ENCODE measurements at places on chromosomes 2 and 18.

- no peak for DNase-seq
Measured at GRCh38 chr18:10414293-10414842, 40.1 kb upstream of the APCDD1 start.

GRCh38 chr2:144152817-144153271, 367.1 kb downstream of the ZEB2 start:
- no peak for DNase-seq

- no peak for DNase-seq
Measured at GRCh38 chr2:210188755-210189154, 17.5 kb upstream of the KANSL1L start.

- no peak for DNase-seq
Measured at GRCh38 chr2:168970711-168971233, 60.4 kb downstream of the ABCB11 start.

GRCh38 chr2:21559351-21559750, 435.6 kb downstream of the TDRD15 start:
- no peak for DNase-seq

- DNase-seq = no peak
Measured at GRCh38 chr2:64938607-64939285, 50.5 kb upstream of the SLC1A4 start.

DNA sequence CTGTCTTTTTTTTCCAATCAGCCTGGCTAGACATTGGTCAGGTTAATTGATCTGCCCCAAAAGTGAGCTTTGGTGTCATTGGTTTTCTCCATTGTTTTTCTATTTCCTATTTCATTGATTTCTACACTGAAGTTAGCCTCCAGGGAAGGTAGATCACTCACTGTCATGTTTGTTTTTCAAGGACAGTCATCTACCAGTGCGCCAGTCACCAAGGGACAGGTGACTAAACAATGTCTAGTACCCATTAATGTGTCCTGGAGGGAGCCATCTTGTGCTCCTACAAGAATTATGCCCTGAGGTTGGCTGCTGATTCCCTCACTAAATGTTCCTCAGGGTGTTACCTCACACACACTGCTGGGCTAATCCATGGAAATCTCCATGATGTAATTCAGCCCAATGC, 17.6 kb upstream of the USP40 start:
- DNase-seq = no peak

DNA sequence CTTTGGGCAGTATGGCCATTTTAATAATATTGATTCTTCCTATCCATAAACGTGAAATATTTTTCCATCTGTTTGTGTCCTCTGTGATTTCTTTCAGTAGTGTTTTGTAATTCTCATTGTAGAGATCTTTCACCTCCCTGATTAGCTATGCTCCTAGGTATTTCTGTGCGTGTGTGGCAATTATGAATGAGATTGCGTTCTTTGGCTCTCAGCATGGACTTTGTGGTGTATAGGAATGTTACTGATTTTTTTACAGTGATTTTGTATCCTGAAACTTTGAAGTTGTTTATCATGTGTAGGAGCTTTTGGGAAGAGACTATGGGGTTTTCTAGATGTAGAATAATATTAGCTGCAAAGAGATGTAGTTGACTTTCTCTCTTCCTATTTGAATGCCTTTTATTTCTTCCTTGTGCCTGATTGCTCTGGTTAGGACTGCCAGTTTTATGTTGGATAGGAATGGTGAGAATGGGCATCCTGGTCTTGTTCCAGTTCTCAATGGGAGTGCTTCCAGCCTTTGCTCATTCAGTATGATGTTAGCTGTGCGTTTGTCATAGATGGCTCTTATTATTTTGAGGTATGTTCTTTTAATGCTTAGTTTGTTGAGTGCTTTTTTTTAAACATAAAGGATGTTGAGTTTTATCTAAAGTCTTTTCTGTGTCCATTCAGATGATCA, 27.0 kb upstream of the THUMPD2 start:
- no peak for DNase-seq

GRCh38 chr2:123614596-123614995, 410.5 kb upstream of the CNTNAP5 start:
- DNase-seq = no peak

DNA sequence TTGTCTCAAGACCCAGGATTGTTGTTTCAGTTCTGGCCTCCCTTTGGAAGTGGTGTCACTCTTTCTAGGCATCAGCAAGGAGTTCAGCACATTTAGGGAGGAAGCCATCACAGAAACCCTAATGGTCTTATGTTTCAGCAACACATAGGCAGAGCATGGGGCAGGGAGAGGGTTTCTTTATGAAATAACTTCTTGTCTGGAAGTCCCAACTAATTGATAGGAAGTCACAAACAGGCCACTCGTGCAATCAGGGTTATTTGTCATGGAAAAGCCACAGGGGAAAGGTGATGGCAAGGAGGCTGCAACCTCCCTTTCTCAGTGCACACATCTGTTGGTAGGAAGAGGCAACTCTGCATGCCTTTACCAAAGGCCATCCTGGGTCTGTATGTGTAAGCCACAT, 103.0 kb downstream of the BCL11A start:
- DNase-seq = no peak

- no peak for DNase-seq
Measured at GRCh38 chr2:1656326-1656960, 87.9 kb downstream of the PXDN start.

DNA sequence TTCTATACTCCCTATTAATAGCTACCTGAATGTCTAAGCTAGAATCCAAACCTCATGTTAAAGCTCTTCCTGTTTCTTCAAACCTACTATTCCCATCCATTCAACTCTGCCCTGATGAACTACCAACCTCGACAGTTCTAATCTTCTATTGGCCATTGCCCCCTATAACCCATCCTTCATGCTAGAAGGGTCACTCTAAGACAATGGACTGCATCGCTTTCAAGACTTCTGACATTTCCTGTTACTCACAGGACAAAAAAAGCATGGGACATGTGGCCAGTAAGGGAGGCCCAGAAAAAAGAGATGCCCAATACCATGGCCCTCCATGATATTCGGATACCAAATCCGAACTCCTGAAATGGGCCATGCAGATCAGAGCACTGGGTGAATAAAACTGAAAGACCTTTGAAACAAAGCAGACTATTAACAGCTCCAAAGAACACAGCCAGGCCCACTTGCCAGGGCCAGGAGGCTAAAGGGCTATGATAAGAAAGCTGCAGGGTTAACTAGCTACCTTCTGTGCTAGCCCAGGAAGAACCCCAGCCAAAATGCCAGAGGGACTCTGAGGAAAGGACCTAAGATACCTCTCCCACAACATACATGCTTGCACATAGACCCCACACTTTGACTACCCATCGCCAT, 4.5 kb downstream of the B4GALT6 start:
- no peak for DNase-seq

- no peak for DNase-seq
Measured at GRCh38 chr2:214169736-214170135, 241.1 kb upstream of the VWC2L start.

DNA sequence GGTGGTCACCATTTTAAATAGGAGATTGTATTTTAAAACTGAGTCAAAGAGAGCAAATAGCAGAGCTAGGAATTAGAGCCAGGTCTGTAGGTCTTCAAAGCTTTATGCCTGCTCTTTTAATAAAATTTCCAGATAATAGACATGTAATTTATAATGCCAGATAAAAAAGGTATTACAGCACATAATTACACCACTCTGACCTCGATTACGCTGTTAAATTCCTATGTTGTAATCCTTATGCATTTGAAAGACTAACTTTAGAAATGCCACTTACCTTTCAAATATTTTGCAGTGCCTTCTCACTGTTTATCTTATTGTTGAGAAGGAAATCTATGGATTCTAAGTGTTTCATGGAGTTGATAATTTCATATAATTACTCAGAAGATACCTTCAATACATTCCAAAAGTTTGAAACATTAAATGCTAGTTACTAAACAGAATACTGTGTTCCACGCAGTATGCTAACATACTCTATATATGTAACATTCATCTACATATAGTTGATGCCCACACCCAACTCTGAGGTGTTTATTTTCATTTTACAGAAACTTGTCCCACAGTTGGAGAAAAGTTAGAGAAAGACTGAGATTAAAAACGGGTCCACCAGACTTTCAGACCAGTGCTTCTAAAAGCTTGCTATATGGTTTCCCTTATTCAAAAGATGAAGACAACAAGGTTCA, 120.0 kb downstream of the OSBPL1A start:
- DNase-seq = no peak

- DNase-seq = no peak
Measured at GRCh38 chr2:74764429-74765272, 69.3 kb upstream of the HK2 start.

DNA sequence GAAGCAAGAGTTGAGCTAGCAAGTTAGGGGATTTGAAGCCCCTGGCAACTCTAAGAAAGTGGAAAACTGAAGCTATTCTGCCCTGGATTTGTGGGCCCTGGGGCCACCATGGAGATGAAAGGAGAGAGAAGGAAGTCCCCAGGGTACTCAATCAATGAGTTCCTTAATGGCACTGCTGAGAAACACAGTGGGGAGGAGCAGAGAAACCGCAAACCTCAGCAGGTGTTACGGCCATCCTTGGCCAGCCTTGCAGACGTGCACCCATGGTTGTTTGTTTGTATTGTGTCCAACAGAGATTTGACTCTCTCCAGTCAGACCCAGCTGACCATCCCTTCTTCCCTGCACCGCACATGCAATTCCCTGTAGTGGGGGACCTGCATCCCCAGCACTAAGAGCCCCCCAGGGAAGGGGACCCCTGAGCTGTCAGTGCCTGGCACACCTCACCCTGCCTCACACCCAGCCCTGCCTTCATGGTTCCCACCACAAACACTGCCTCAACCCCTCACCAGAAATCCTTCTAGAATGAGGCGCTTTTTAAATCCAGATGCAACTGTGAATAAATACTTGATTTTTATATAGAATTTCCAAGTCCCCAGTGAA, 255.3 kb downstream of the SH3BP4 start:
- DNase-seq = no peak

DNA sequence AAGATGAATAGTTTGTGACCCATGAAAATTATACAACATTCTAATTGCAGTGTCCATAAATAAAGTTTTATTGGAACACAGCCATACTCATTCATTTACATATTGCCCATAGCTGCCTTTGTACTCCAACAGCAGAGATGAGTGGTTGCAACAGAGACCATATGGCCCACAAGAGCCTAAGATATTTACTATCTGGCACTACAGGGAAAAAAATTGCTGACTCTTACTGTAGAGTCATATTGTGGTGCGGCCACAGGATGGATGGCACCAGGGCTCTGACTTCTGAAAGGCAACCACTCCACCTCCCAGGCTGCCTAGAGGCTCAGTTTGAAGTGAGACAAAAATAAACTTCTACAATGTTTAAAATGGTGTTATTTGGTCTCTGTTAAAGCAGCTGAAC, 404.0 kb upstream of the ATP5MC3 start:
- DNase-seq = no peak

- no peak for DNase-seq
Measured at GRCh38 chr2:195824478-195824877, 167.5 kb downstream of the SLC39A10 start.

DNA sequence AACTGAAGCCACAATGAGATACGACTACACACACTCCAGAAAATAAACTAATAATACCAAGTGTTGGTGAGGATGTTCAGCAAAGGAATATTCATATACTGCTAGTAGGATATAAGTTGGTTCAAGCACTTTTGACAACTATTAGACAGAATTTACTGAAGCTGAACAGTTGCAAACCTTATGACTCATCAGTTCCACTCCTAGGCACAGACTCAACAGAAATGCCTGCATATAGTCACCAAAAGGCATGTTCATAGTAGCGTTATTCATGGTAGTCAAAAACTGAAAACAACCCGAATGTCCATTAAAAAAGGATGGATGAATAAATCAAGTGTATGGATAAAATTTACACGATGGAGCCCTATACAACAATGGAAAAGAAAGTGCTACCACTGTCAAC, 232.0 kb downstream of the ANAPC1 start:
- no peak for DNase-seq

DNA sequence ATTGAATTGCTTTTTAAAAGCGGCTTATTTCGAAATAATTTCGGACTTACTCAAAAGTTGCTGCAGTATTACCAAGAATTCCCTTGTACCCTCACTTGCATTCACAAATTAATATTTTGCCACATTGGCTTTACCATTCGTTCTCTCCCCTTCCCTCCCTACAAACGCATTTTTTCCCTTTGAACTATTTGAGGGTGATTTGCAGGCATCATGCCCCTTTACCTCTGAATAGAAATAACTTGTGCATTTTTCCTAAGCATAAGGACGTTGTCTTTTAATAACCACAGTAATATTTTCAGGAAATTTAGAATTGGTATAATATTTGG, 608 bp downstream of the CCDC138 start:
- DNase-seq = no peak

DNA sequence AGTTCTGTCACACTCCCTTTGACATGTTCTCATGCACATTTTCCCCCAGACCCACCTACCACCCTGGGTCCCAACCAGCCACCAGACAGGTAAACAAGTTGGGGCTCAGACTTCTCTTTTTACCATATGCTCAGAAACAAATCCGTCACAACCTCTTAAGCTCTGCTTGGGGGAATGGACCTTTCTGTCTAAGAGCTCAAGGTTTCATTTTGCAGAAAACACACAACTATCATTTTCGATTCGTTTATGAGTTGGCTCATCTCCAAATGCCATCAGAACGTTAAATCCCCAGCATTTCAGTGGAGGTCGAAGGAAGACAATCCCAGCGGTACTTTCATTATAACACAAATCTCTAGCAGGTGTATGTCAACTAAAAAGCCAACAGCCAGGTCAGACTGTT, 30.6 kb upstream of the NCK2 start:
- DNase-seq = no peak

DNA sequence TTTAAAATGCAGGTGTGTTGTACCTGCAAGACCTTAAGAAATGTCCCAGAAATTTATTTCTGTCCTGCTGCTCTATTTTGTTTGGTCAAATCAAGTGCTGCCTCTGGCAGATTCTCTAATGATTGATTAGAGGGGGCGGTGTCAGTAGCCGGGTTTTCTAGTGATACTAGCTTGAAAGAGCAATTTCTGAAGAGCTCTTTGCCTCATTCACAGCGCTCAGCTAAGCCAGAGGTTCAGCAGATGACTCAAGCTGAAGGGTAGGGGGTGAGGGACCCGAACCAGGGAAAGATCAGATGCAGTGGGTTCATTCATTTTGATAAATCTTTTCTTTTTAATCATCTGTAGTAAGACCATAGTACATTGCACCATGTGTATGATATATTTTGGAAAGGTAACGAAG, 15.0 kb downstream of the ZBTB7C start:
- no peak for DNase-seq

GRCh38 chr2:217977840-217978535, 24.8 kb downstream of the TNS1 start:
- DNase-seq = no peak

DNA sequence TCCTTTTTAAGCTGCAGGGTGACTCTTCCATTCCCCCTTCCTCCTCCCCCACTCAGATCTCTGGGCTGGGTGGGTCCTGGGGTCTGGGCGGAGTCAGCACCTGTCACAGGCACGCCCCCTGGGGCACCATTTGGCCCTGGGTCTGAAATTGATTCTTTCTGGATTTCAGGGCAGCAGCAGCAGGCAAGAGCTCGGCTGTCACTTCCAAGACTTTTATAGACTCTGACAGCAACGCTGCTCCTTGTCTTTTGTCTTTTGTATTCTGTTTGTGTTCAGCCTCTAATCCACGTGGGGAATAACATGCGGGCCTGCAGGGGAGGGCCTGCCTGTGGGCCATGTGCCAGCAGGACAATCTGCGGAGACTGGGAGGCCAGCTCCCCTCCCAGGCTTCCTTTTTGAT, 3.9 kb downstream of the BOD1L2 start:
- no peak for DNase-seq

All from activated CD8-positive, alpha-beta T cell treated with anti-CD3 and anti-CD28 coated beads for 36 hours (primary cell).